Glomerular endothelial cell (primary cell): ENCODE measurements at places on chromosomes 5 and 9. TPM values are rescaled to one million over a fixed set of nuclear protein-coding genes. Genes with fewer than 3 reads are reported as not detected.

DNA sequence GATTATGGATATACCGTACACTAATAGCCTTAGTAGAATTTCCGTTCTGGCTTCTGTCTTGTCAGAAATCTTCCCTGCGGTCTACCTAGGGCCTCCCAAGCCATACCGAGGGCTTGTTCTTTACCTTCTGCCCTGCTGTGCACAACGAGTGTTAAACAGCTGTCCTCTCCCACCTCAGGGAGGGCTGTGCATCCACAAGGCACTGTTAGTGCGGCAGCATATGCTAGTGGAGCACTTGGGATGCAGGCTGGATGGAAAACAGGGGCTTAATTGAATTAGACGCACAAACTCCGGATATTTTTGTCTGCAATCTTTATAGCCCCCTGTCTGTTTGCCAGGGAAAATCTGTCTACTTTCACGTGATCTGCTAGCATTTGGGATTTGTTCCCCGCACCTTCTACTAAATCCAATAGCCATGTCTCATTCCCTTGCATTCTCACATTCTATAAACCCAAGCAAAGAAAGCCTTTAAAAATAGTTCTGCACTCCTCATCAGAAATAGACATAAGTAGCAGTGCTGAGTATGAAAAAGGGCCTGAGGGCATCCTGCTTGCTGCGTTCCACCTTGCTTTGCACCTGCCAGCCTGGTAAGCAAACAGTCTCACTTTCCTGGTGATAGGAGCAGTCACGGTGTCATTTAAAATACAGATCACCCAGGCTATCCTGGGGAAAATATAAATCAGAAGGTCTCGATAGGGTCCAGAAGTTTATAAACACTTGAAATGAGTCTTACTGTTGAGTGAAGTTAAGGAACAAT lies 382.6 kb downstream of the RASEF start:
- DNase-seq, result no peak

GRCh38 chr5:6395102-6395445 lies 16.7 kb upstream of the MED10 start:
- no peak for DNase-seq

- no peak for DNase-seq
Observed at GRCh38 chr5:80165452-80165851, 90.4 kb downstream of the SERINC5 start.

GRCh38 chr5:76180814-76181805 lies 97.9 kb downstream of the SV2C start:
- DNase-seq, result no peak

DNA sequence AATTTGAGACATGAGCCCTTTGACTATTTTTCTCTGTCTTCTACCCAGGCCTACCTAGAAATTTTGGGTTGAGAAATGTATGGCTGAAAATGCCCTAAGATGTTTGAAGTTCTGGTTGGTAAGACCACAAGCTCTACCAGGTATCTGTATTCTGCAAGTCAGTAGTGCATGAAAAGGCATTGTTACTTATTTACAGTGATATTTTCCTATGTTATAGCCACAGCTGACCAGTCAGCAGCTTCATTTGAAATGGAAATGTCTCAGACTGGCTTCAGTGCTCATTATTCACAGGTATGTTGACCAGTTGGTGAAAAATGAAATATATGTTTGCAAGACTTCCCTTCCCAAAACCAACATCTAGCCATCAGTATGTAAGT lies 91.9 kb upstream of the ITGA2 start:
- no peak for DNase-seq

Gene FBXL7
- total RNA-seq, result 26.4 and 41.9 TPM in 2 replicates

DNA sequence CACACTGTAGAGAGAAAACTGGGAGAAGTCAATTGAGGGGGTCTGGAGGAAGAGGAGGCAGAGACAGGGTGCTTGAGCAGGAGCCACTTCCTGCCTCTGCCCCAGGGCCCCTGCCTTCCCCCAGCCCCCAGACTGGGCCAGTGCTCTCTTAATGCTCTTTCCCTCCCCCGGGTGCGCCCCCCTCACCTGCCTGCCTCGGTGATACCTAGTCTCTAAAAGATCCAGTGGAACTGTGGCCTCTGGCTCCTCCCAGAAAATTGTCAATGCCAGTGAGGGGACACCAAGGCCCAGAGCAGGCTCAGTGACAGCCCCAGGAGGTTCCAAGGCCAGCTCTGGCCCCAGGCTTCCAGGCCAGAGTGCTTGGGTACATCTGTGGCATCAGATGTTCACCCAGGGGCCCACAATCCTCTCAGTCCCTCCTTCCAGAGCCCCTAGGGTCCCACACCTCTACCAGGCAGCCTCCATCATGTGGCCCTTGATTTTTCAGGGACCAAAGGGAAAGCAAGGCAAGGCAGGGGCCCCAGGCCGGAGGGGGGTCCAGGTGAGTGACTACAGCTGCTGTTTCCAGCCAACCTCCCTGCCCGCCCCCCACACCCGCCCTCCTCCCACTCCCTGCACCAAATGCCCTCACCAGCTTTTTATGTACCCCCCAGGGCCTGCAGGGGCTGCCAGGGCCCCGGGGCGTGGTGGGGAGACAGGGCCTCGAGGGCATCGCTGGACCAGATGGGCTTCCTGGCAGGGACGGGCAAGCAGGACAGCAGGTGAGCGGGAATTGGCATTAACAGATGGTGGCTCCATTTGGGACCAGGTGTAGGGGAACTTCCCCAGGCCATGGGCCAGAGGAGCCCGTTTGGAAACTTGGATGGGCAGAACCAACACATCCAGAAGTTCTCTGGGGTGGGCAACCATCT lies 33.1 kb upstream of the ORM1 start:
- no peak for DNase-seq
